ENCODE measurements at places on chromosomes 16 and 17.

DNA sequence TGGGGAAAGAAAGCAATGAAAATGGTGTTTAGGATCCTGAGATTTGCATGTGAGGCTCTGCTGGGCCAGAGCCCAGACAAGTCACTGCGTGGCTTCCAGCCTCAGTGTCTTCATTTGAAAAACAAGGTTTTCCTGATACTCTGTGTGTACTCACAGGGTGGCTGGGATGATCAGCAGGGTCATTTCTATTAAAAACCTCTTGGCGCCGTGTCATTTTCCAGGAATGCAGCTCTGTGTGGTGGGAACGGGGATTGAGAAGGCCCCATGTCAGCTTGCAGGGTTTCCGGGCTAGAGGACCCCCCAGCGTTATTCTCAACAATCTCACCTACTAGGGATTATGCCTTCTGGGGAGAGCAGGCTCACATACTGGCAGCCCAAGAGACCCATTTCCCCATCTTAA is 73.5 kb downstream of the FOXL1 start:
- no peak for DNase-seq

GRCh38 chr17:57521606-57522005 is 223.5 kb downstream of the CCDC182 start:
- DNase-seq = no peak

DNA sequence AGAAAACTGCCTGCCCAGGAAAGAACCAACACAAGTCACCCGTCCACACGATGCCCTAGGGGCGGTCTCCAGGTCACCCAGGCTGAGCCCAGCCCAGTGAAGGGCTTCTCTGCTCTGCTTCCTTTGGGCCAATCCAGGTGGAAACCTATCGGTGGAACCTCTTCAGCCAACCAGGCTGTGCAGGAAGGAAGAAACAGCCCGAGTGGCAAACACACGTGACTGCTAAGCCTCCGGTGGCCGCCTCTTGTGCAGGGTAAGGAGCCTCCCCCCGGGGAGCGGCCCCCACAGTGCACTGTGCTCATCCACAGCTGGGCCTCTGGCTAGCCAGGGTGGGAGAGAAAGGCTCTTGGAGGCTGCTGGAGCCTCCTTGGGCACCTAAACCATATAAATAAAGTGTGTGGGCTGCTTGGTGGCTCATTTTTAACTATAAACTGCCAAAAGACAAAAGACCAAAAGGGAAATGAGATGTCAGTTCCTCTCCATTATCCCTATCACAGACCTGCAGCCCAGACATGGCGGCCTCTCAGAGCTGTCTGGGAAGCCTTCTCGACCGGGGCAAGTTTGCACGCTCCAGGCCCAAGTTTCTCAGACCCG is 2.4 kb downstream of the RTN4RL1 start:
- DNase-seq = no peak

- DNase-seq = no peak
Observed at GRCh38 chr16:79658301-79659033, 57.9 kb upstream of the MAF start.

GRCh38 chr17:6487251-6488007 is 43.2 kb downstream of the PIMREG start:
- DNase-seq = no peak

- DNase-seq = peak; percentile 75
Observed at GRCh38 chr17:40069751-40070708, 7.3 kb downstream of the THRA start.

DNA sequence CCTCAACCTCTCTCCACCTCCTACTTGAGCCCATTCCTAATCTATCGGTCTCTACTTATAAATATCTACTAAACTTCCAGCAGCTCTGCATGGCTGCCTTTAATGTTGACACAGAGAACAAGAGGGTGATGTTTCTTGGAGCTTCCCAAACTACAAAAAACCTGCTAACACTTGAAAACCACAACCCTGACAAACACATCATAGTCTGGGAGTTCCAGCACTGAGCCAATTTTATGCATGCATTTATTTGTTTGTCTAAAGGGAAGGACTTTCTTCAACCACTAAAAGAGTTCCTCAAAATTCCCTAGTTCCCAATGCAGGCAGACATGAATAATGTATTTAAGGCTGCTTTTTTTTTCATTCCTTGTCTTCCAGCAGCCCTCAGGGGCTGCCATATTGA is 331.8 kb upstream of the XYLT1 start:
- no peak for DNase-seq
